ENCODE measurements at places on chromosomes 5 and 9. TPM values are rescaled to one million over a fixed set of nuclear protein-coding genes. Genes with fewer than 3 reads are reported as not detected.

The FASTKD3 gene
- 13.3 TPM for total RNA-seq

The CLTB gene
- 42.3 TPM for total RNA-seq

The PHYHD1 gene
- total RNA-seq: 1.2 TPM

The ZNF483 gene
- 28.8 TPM for total RNA-seq

The FREM1 gene
- 1.7 TPM for total RNA-seq

The ADAMTS13 gene
- total RNA-seq: 2.2 TPM

The BARHL1 gene
- not detected for total RNA-seq

The SAPCD2 gene
- 1.5 TPM for total RNA-seq

The RHOBTB3 gene
- total RNA-seq: 135 TPM

The SYK gene
- total RNA-seq: 1.2 TPM

The NREP gene
- total RNA-seq: 551 TPM

The GFI1B gene
- under 0.01 TPM for total RNA-seq

The SLC22A4 gene
- total RNA-seq: 1.5 TPM

The FLT4 gene
- 2.0 TPM for total RNA-seq

The AK8 gene
- total RNA-seq: 0.49 TPM

The ACTBL2 gene
- not detected for total RNA-seq

The SLC6A7 gene
- 1.5 TPM for total RNA-seq

The TRPM6 gene
- 0.74 TPM for total RNA-seq

The PAEP gene
- not detected for total RNA-seq

The RASEF gene
- total RNA-seq: 0.25 TPM

The TMC1 gene
- total RNA-seq: 0.25 TPM

The NME5 gene
- 11.8 TPM for total RNA-seq

The LEAP2 gene
- 0.74 TPM for total RNA-seq

The ARHGEF39 gene
- 0.25 TPM for total RNA-seq

The OBP2B gene
- total RNA-seq: not detected

The ORM2 gene
- total RNA-seq: not detected

The PCDHGA9 gene
- 12.8 TPM for total RNA-seq

The KIF27 gene
- 9.1 TPM for total RNA-seq

The PCDHGA11 gene
- total RNA-seq: 19.7 TPM

The BHMT gene
- total RNA-seq: 0.25 TPM

The EIF4EBP3 gene
- total RNA-seq: not detected

The ZBED3 gene
- total RNA-seq: 3.2 TPM

The TSSK1B gene
- not detected for total RNA-seq

The ABCA2 gene
- 25.8 TPM for total RNA-seq

The SLC34A1 gene
- not detected for total RNA-seq

The MYORG gene
- total RNA-seq: 9.8 TPM

The COMMD10 gene
- total RNA-seq: 22.1 TPM

The IFNA13 gene
- not detected for total RNA-seq

The MSX2 gene
- not detected for total RNA-seq

The LHX3 gene
- under 0.01 TPM for total RNA-seq

The ADRB2 gene
- total RNA-seq: 0.74 TPM

The FOXI1 gene
- total RNA-seq: not detected

The FAM200C gene
- total RNA-seq: 21.1 TPM

The GGTA1 gene
- 1.7 TPM for total RNA-seq

The C9orf153 gene
- total RNA-seq: 0.25 TPM

The CDKN2B gene
- total RNA-seq: 0.25 TPM

The SLC6A19 gene
- total RNA-seq: under 0.01 TPM

The FAM78A gene
- 1.2 TPM for total RNA-seq

The TOR1A gene
- total RNA-seq: 20.7 TPM

The IFNA2 gene
- total RNA-seq: not detected

The TPM2 gene
- total RNA-seq: 12.0 TPM

The SH3TC2 gene
- 0.49 TPM for total RNA-seq

The TMEM252 gene
- not detected for total RNA-seq

The FAM114A2 gene
- total RNA-seq: 14.8 TPM

The SHISAL2B gene
- 0.49 TPM for total RNA-seq
